Activated CD4-positive, alpha-beta T cell treated with anti-CD3 and anti-CD28 coated beads, Interleukin-2, amount 50 U/mL, for 48 hours (primary cell): ENCODE measurements at places on chromosomes 16 and 17.

- peak; percentile 55 for DNase-seq
Observed at GRCh38 chr17:410543-411401, 58.2 kb upstream of the RPH3AL start.

GRCh38 chr17:27754549-27754948 is 45.8 kb downstream of the NOS2 start:
- DNase-seq: no peak

DNA sequence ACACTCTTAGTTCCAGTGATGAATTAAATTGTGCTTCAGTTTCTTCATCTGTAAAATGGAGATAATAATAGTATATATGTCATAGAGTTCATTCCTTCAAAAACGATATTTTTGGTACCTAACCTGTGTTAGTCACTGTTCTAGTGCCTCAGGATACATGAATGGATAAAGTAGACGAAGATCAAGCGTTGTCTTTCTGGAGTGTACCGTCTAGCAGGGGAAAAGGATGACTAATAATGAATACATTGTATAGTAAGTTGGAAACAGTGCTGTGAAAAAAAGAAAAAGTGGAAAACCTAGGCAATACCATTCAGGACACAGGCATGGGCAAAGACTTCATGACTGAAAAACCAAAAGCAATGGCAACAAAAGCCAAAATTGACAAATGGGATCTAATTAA is 8.6 kb downstream of the KRT10 start:
- DNase-seq: no peak

DNA sequence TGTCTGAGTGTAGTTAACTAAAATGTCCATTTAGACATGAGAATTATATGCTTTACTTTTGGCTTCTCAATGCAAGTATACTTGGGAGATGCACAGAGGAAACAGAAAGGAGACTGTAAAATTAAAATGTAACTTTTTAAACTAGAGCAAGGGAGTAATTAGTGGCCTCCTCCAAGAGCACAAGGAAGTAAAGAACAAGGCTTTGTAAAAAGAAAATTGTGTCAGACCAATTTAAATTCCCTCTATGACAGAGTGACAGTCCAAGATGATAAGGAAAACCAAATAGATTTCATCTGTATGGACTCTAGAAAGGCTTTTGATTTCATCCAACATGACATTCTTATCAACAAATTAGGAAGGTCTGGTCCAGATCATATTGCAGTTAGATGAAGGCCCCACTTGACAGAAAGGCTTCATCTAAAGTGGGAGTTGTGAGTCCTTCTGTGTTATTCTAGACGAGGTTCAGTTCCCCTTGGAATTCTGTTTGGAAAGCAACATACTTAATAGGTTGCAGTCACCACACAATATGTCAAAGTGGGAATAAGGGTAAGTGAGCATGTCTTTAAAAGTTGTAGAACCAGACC is 6.5 kb upstream of the CAPNS2 start:
- DNase-seq: no peak

GRCh38 chr17:9784544-9784943 is 6.8 kb downstream of the DHRS7C start:
- DNase-seq: no peak

GRCh38 chr16:50059111-50059510 is 6.7 kb upstream of the HEATR3 start:
- DNase-seq: no peak

- no peak for DNase-seq
Observed at GRCh38 chr17:60743282-60743681, 65.6 kb downstream of the BCAS3 start.

- DNase-seq: no peak
Observed at GRCh38 chr16:25855063-25855462, 163.3 kb downstream of the HS3ST4 start.

- no peak for DNase-seq
Observed at GRCh38 chr17:72244494-72244893, 123.7 kb downstream of the SOX9 start.

DNA sequence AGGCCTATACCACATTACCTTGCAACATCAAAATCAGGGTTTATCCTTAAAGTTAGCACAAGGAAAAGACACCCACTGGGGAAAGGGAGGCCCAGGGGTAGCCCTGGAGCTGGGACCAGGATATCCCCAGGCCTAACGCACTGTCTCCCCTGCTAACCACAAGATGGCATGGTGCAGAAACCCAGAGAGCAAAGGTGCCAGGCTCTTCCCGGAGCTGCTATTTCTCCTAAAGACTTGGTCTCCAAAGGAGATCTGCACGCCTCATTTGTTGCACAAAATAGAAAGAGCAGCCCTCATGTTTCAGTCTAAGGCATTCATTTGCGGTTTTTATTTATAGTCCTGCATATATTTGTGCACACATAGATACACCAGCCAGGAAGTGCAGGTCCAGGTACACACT is 408.6 kb downstream of the SOX9 start:
- DNase-seq: no peak

DNA sequence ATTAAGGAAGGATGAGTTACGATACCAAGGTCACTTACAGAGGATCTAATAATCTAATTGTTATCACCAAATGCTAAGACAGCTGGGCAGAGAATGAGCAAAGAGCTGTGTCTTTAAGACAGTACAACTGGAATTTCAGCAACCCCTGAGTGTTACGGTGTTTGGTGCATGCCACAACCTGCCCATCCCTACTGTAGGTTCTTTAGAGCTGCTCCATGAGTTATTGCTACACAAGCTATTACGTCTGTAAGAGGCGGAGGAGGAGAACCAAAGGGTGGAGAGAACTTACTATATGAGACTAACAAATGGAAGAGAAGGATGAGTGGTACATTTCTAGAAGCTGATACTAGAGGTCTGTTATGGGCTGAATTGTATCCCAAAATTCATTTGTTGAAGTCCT is 14.2 kb upstream of the C17orf78 start:
- no peak for DNase-seq

DNA sequence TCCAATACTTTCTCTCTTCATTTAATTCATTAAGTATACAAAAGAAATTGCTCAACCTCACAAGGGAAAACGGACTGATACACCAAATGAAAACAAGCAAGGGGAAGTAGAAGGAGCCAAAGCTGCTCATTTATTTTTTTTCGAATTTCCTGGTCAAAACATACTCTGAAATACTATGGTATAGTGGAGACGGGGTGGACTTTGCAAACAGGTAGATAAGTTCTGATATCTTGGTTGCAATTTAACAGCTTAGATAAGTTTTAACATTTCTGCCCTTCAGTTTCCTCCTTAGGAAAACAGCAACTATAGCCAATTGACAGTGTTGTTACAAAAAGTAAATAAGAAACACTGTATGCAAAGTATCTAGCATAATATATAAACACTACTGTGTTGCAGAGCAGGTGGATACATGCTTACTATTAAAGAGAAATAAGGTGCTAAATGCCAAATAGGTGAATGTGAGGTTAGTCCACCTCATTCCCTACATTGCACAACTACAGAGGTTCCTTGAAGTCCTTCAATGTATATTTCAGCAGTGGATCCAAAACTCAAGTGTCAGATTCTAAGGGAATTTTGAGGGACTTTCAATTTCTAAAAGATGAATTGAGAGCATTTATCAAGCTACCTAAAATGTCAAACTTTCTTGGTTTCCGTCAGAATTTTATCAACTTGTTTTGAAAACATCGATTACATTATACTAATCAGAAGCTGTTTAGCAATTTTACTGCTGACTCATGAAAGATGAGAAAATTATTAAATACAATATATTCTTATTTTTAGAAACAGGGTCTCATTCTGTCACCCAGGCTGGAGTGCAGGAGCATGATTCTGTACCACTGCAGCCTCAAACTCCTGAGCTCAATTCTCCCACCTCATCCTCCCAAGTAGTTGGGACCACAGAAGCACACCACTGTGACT is 11.0 kb downstream of the CCDC47 start:
- no peak for DNase-seq

GRCh38 chr17:64282753-64283080 is 19.7 kb upstream of the TEX2 start:
- no peak for DNase-seq

- peak; percentile 42 for DNase-seq
Observed at GRCh38 chr17:51764387-51764971, 394.0 kb downstream of the CA10 start.

GRCh38 chr16:85829751-85830445 is 30.4 kb downstream of the COX4I1 start:
- no peak for DNase-seq

GRCh38 chr16:704552-705380 is 835 bp downstream of the FBXL16 start:
- DNase-seq: no peak

GRCh38 chr16:35570946-35571345 is 2111.5 kb downstream of the TP53TG3F start:
- DNase-seq: no peak
